GM23338 (cell line): ENCODE measurements at places on chromosomes 12 and 14. TPM values are rescaled to one million over a fixed set of nuclear protein-coding genes. Genes with fewer than 3 reads are reported as not detected.
A peak's percentile ranks its signal among the peaks of the same experiment; 100 is the strongest.

- no peaks in the 10 kb centered on the region for H3K36me3 ChIP-seq
- no peaks in the 10 kb centered on the region; the same call in 1 of the 2 replicates for H3K4me1 ChIP-seq
- H3K27ac ChIP-seq: no peak overlapping the region
- no peak for DNase-seq
Measured at GRCh38 chr12:77682488-77682887, 148.2 kb upstream of the NAV3 start.

- DNase-seq: no peak
- no peak overlapping the region for H3K4me3 ChIP-seq
- peaks cover 23% of the 10 kb centered on the region for H3K4me1 ChIP-seq
- no peak overlapping the region for H3K27ac ChIP-seq
- no peaks in the 10 kb centered on the region for H3K27me3 ChIP-seq
- no peaks in the 10 kb centered on the region for H3K36me3 ChIP-seq
Measured at GRCh38 chr12:85006206-85006605, 29.9 kb downstream of the TSPAN19 start.

- H3K27me3 ChIP-seq: no peaks in the 10 kb centered on the region
- H3K36me3 ChIP-seq: no peaks in the 10 kb centered on the region
- no peak overlapping the region for H3K27ac ChIP-seq
- no peaks in the 10 kb centered on the region; the same call in 1 of the 2 replicates for H3K4me1 ChIP-seq
Measured at GRCh38 chr14:96408608-96409007, 16.7 kb downstream of the AK7 start.

GRCh38 chr12:10362828-10363657 lies 26.8 kb downstream of the KLRK1 start:
- no peaks in the 10 kb centered on the region for H3K27me3 ChIP-seq
- peak; percentile 52 for DNase-seq
- H3K27ac ChIP-seq: no peak overlapping the region; the same call in 1 of the 2 replicates
- peaks cover 47% of the 10 kb centered on the region for H3K4me1 ChIP-seq
- no peak overlapping the region for H3K4me3 ChIP-seq

Gene OTX2
- total RNA-seq: 21.2 and 23.9 TPM in 2 replicates

- H3K4me1 ChIP-seq: no peaks in the 10 kb centered on the region
- no peak overlapping the region for H3K4me3 ChIP-seq
- no peak for DNase-seq
- no peaks in the 10 kb centered on the region for H3K27me3 ChIP-seq
- H3K27ac ChIP-seq: no peak overlapping the region
Measured at GRCh38 chr12:77392467-77393088, 327.2 kb upstream of the E2F7 start.

DNA sequence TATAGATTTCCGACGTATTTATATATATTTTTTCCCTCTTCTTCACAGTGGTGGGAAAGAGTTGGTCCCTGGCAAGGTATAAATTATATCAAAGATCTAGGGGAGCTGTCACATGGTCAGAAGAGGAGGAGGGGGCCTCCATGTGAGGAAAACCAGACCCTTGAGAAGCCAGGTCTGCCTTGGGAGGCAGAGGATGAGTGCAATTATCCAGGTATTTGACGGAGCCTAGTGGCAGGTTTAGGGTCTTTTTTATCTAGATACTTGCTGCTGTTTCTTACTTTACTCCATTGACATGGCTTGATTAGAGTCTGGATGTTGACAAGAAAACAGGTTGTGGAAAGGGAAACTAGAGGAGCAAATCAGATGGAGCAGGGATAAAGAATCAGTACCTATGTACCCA lies 5.5 kb downstream of the COPZ1 start:
- H3K4me1 ChIP-seq: peaks cover 27% of the 10 kb centered on the region
- no peak overlapping the region for H3K27ac ChIP-seq
- H3K27me3 ChIP-seq: no peaks in the 10 kb centered on the region
- no peak overlapping the region for H3K4me3 ChIP-seq
- H3K36me3 ChIP-seq: no peaks in the 10 kb centered on the region
- no peak for DNase-seq
